ENCODE measurements at places on chromosomes 12 and 14.

DNA sequence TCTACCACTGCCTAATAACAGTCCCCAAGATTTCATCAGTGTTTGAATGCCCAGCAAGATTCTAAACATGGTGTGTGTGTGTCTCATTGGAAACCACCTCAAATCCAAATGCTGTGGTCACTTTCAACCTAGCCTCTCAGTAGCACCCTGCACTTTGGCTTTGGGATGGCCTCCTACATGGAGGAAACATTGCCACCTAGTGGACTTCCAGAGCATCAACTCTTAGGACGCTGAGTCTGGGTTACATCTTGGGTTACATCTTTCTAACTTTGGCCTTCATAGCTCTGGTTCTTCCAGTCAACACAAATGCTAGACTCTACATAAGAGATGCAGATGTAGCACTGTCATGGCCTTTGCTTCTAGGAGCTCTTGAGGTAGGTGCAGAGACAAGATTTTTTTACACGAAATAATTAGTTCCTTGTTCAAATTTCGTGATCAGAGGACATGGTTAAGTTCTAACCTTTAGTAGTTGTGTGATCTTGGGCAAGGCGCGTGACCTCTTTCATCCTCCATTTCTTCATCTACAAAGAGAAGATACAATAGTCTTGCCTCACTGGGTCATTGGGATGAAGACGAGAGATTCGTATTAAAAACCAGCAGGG is 113.5 kb upstream of the VASH1 start:
- DNase-seq = peak; percentile 73

GRCh38 chr14:70045844-70046535 is 142.8 kb downstream of the SLC8A3 start:
- DNase-seq = peak; percentile 39

DNA sequence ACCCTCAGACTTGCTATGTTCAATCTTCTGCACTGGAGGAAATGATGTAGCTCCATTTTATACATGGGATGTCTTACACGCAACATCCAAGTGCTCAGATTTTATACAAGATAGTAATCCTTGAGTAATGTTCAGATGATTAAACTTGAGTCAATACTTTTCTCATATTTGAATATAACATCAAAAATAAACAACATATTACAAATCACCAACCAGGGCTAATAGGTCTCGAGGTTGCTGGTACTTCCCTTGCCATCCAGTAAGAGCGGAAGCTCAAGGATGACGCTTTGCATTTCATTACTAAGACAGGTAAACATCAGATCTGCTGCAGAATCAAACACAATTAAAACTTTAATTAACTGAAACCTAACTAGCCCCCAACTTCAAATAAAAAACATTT is 97.3 kb downstream of the FOXN3 start:
- no peak for DNase-seq

- DNase-seq = no peak
These were observed 13.8 kb downstream of the MTHFD1 start for GRCh38 chr14:64401949-64402348.

DNA sequence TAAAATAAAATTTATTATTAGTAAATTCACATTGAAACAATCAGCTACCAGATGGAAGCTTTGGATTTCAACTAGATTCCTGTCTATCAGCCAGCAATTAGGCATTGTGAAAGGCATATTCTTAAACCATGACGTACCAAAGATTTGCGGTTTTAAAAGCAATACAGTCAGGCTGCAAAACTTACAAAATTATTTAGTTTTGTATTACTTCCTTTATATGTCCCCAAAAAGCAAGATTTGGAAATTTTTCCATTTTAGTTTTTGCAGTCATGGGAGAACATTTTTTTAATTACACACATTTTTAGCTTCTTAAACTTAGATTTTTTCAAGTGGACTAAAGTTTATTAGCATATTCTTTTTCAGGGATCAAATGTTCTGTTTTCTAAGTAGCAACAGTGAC is 225.0 kb upstream of the KITLG start:
- no peak for DNase-seq

DNA sequence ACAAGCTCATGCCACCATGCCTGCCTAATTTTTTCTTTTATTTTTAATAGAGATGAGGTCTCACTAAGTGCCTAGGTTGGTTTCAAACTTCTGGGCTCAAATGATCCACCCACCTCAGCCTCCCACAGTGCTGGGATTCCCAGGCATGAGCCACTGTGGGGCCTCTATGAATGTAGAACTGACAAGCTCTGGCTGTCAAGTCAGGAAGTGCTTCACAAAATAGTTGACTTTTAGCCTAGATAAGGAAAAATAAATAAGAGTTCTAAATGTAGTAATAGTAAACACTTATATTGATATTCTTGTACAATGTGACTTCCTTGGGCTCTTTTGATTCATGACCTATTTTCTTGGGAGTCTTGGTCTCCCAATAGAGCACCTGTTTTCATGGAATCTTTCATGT is 40.0 kb downstream of the RMST start:
- no peak for DNase-seq

DNA sequence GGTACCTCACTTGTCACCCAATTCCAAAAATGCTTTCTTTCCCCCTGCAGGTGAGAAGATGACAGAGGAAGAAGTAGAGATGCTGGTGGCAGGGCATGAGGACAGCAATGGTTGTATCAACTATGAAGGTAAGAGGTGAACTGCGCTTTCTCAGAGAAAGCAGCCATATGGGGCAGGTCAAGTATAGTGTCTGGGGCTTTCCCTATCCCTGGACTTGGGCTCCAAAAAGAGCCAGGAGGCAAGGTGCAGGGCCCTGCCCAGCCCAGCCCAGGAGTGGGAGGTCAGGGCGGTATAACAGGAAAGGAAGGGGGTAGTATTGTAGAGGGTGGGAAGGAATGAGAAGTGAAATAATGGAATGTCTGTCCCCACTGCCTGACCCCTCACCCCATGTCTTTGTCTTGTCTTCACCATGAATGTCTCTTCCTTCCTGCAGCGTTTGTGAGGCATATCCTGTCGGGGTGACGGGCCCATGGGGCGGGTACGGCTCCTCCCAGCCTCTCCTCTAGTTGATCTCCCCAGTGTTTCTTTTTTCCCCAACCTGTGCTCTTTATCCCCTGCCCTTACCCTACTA is 2.1 kb downstream of the MYL6 start:
- DNase-seq = no peak

GRCh38 chr12:87793131-87793530 is 236.1 kb downstream of the C12orf50 start:
- peak; percentile 63 for DNase-seq

DNA sequence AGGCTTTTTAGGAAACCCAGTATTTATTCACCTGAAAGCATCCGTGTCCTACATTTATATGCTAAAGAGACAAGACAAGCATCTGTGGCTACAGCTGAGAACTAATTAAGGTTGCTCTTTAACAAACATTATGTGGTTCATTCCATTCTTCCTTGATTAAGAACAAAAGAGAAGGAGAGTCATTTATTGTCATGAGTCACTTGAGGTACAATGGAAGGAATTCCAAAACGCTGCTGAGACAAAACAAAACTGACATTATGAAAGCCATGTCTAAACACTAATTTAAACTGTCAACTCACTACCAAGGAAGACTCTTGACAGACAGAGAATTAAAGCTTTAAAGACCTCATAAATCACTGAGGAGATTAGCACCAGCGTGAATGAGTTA is 214.4 kb downstream of the BMP4 start:
- no peak for DNase-seq

- DNase-seq = peak; percentile 54
These were observed 2.4 kb downstream of the KLHDC2 start for GRCh38 chr14:49770212-49770817.

- peak; percentile 85 for DNase-seq
These were observed 83.7 kb downstream of the TNFAIP2 start for GRCh38 chr14:103206836-103207387.

DNA sequence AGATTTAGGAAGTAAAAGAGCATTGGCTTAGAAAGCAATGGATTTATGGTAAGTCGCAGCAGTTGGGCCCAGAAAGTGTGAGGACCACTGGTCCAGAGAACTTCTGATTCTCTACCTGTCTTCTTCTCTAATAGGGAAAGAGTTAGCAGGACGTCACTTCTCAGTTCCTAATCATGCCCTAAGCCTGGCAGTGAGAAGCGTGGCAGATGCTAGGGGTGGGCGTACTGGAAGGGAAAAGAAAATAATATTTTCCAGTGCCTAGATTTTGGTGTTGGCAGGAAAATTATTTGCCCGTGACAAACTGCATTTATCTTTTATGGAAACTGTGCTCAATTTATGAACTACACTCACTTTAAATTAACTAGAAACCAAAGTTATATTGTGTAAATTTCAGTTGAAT is 212.3 kb downstream of the PPFIA2 start:
- DNase-seq = no peak

DNA sequence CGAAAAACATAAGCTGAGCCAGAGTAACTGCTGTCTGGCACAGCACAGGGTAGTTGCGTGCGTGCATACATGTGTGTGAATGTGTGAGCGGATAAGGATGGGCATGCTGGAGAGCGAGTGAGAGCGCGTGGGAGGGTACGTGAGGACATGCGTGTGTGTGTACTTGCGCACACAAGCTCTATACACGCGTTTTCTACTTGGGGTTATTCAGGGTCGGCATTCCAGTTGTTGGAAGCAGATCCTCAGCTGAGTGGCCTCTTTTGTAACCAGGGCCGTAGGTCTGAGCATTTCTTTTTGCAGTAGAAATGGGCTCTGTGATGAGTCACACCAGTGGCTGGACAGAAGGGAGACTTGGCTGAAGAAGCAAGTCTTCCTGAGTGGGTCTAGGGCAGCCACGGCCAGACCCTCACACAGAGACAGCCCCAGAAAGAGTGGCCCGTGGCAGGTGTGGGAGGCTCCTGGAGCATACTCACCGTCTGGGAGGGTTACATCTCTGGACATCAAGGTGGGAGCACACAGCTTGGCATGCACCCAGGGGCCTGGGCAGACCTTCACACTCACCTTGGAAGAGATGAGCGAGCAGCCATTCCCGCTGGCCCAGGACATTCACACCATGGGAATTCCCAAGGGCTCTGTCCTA is 78.0 kb downstream of the LRRC74A start:
- peak; percentile 94 for DNase-seq

DNA sequence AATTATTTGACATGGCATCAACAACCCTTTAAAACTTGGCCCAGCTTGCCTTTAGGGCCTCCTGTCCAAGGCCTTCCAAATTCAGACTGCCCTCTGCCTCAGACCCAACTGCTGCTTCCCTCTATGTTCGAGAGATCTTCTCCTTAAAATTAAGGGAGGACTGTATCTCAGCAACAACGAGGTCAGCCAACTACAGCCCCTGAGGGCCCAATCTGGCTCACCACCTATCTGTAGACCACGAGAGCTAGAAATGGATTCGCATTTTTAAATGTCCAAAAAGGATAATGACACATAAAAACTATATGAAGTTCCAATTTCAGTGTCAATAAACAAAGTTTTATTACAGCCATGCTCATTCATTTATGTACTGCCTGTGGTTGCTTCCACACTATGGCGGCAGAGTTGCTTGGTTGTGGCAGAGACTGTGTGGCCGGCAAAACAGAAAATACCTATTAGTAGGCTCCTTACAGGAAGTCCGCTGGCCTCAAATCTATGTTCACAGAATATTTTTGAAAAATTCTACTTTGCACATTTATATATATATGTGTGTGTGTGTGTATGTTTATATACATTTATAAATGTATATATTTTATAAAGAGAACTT is 1026.9 kb downstream of the BCL11B start:
- DNase-seq = no peak

DNA sequence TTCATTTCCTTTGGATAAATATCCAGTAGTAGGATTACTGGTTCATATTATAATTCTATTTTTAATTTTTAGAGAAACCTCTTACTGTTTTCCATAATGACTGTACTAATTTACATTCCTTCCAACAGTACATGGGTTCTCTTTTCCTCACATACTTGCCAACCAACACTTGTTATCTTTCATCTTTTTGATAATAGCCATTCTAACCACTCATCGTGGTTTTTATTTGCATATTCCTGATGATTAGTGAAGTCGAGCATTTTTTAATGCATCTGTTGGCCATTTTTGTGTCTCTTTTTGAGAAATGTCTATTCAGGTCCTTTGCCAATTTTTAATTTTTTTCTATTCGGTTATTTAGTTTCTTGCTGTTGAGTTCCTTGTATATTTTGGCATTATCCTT is 457.7 kb upstream of the PDE3A start:
- no peak for DNase-seq

DNA sequence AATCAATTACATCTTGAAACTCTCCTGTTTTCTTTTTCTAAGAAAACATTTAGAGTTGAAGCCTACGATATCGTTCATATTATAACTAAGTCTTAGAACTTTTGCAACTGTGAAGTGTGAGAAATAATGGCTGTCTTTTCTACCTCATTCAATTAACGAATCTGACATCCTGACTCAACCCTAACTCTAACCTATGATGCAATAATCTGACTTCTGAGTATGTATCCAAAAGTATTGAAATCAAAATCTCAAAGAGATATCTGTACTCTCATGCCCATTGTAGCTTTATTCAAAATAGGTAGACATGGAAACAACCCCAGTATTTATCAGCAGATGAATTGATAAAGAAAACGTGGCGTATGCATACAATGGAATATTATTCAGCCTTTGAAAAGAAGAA is 252.7 kb downstream of the KCNH5 start:
- DNase-seq = no peak

- DNase-seq = no peak
These were observed 2.0 kb downstream of the SERPINA1 start for GRCh38 chr14:94386085-94387031.

DNA sequence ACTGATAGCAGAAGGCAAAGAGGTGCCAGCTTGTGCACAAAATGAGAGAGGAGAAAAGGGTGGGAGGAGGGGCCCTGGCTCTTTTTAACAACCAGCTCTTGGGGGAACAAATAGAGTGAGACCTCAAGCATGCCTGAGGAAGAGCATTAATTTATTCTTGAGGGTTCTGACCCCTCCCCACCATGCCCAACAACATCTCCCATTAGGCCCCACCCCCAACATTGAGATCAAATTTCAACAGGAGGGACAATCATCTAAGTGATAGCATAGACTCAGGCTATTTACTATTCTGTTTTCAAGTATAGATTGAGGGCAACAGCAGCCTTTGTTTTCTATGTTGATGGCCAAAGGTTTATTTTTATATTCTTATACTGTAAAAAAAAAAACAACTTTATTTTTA is 59.7 kb downstream of the FUT8 start:
- DNase-seq = no peak

DNA sequence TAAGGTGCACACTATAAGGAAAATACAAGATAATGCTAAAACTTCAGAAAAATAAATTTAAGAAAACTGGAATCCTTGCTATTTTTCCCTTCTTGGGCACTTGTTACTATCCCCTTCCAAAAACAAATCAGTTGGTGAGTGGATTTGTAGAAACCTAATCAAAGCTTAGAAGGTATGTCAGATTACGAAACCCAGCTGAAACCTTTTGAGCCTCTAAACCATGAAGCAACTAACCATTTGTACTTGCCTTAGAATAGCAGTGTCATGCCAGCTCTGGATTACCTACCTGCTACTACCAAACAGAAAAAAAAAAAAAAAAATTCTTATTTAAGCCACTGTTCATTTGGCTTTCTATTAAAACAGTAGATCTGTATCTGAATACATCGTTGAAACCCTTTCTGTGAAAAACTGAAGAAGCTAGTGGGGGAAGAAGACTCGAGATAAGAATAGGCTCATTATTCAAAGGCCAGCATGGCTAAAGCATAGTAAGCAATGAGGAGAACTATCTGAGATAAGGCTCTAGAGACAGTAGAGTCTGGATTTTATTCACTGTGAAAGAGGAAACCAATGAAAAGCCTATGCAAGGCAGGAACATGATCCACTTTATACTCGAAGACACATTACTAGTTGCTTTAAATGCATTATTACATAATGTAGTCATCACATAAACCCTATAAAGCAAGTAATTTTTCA is 30.2 kb downstream of the OSBPL8 start:
- DNase-seq = peak; percentile 57

- peak; percentile 48 for DNase-seq
These were observed 34.3 kb upstream of the GAS2L3 start for GRCh38 chr12:100539202-100539601.

GRCh38 chr12:44058366-44058765 is 222.5 kb downstream of the TMEM117 start:
- peak; percentile 25 for DNase-seq

Measured in adipocyte (in vitro differentiated cells).